Thoracic aorta (tissue), 2 donors: ENCODE measurements at places on chromosomes 7 and 10. TPM values are rescaled to one million over a fixed set of nuclear protein-coding genes. Genes with fewer than 3 reads are reported as not detected.
A peak's percentile ranks its signal among the peaks of the same experiment; 100 is the strongest.

Gene DNAJB9
- 53.9 TPM for total RNA-seq

Gene GPR37
- total RNA-seq: 0.41 TPM

Gene ZNF804B
- total RNA-seq: not detected

Gene TRIL
- 2.6 TPM for total RNA-seq

Gene RARRES2
- 76.4 TPM for total RNA-seq

Gene TET1
- 4.0 TPM for total RNA-seq

Gene GRK5
- 90.2 TPM for total RNA-seq

Gene BBS9
- 23.0 TPM for total RNA-seq

Gene PRLHR
- total RNA-seq: not detected

Gene SPDYE6
- total RNA-seq: not detected

DNA sequence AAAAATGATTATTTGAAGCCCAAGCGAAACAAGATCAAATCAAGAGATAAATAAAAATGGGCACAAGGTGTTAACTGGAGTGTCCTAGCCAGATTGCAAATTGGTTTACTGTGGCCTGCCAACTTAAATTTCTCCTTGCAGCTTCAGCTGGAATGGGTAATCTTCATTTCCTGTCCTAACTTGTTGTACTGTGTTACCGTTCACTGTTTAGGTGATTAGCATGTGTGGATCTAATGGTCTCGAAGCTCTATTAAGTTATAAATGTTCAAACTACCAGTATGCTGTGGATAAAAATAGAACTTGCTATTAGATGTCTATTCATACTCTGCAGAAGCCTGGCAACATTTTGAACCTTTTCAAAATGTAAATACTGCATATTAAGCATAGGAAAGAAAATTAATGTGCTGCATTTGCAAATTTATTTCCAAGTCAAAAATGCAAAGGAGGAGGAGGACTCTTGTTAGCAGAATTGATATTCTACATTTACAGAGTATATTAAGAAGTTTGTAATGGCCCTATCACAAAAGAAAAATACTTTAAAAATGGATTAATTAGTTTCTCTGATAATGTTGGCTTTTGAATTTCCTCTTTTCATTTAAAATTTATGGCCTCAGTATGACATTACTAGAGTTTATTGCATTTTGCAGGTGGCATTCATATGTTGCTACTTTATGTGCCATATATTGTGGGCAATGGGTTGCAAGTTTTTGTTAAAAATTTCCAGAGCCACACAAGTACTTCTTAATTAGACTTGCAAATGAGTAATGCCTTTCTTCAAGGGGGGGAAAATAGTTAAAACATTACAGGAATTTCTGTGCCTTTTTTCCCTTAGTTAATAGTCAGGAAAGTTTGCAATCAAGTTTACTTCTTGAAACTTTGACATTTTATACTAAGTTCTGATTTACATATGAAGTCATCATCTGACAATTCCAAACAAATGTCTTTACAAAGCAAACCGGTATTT, 92.1 kb downstream of the CABCOCO1 start:
- DNase-seq: no peak
- peaks cover 40% of the 10 kb centered on the region for H3K4me1 ChIP-seq
- H3K4me3 ChIP-seq: no peak overlapping the region
- H3K27me3 ChIP-seq: no peaks in the 10 kb centered on the region

DNA sequence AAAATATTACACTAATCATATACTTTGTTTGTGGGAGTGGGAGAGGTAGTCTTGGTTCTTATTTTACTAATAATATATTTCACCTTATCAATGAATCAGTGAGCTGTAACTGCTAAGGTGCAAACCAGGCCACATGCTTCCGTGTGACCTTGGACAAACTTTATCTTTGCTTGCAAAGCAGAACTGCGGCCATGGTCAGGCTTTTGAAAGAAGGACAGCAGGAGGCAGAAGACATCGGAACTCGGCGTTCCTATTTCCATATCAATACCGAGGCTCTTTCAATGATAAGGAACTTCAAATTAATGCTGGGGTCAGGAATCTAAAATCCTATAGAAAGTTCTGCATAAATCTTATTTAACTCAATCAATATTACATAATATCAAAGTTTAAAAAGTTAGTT, 491.9 kb upstream of the PFKP start:
- no peaks in the 10 kb centered on the region for H3K36me3 ChIP-seq
- no peaks in the 10 kb centered on the region for H3K27me3 ChIP-seq
- no peak overlapping the region for H3K27ac ChIP-seq
- DNase-seq: no peak
- no peaks in the 10 kb centered on the region for H3K4me1 ChIP-seq

- DNase-seq: no peak
- H3K4me3 ChIP-seq: no peak overlapping the region
- H3K27me3 ChIP-seq: no peaks in the 10 kb centered on the region
- H3K36me3 ChIP-seq: no peaks in the 10 kb centered on the region
- H3K4me1 ChIP-seq: no peaks in the 10 kb centered on the region
- no peak overlapping the region for H3K27ac ChIP-seq
These were observed 675.6 kb upstream of the POT1 start for GRCh38 chr7:125605241-125605640.

DNA sequence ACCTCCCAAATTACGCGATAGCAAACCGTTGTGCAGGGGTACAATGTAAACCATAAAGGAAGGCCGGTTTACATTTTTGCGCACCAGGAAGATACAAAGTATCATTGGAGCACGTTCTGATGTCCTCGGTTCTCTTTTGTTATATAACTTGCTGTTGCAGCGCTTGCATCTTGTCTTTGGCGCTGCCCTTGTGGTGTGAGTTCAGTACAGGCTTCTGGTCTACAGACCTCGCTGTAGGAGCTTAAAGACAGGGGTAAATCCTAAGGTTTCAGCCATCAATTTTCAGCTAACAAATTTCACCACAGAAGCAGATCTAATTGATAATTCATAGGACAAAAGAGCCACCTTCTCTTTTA, 1.5 kb upstream of the MKX start:
- peaks cover 31% of the 10 kb centered on the region for H3K4me1 ChIP-seq
- no peaks in the 10 kb centered on the region for H3K36me3 ChIP-seq
- H3K4me3 ChIP-seq: peak overlapping the region; percentile 95
- no peak for DNase-seq
- H3K27ac ChIP-seq: no peak overlapping the region

GRCh38 chr7:18575622-18576572, 80.3 kb downstream of the HDAC9 start:
- H3K27ac ChIP-seq: no peak overlapping the region
- no peak for DNase-seq
- no peaks in the 10 kb centered on the region for H3K36me3 ChIP-seq
- no peak overlapping the region for H3K4me3 ChIP-seq

GRCh38 chr10:102608487-102608886, 35.8 kb upstream of the TRIM8 start:
- no peaks in the 10 kb centered on the region for H3K27me3 ChIP-seq
- no peak overlapping the region for H3K4me3 ChIP-seq
- no peak for DNase-seq
- peaks cover 38% of the 10 kb centered on the region for H3K4me1 ChIP-seq
- no peaks in the 10 kb centered on the region for H3K36me3 ChIP-seq

- no peak overlapping the region for H3K27ac ChIP-seq
- H3K36me3 ChIP-seq: no peaks in the 10 kb centered on the region
- no peaks in the 10 kb centered on the region for H3K27me3 ChIP-seq
These were observed 91.0 kb downstream of the ELMO1 start for GRCh38 chr7:37357637-37357996.

DNA sequence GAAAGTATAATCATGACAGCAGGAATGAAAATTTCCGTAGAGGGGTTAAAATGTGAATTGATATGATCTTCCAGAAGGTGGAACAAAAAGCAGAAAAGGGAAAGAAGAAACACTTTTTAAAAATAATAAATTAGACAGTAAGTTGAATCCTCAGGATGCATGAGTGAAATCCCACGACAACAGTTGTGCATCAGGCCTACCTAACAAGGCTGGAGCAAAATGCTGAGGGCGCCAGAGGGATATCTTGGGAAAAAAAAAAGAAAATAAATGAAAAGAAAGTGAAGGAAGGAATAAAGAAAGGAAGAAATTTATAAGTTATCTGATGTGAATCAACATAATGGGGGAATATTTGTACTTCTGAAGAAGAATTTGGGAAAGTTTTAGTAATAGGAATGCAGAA, 13.0 kb upstream of the HUS1 start:
- no peaks in the 10 kb centered on the region for H3K4me1 ChIP-seq
- peak overlapping the region; percentile 87 for H3K4me3 ChIP-seq
- no peak overlapping the region for H3K27ac ChIP-seq
- H3K27me3 ChIP-seq: no peaks in the 10 kb centered on the region
- no peak for DNase-seq

- H3K27ac ChIP-seq: peak overlapping the region; percentile 26
- no peak overlapping the region for H3K4me3 ChIP-seq
- no peaks in the 10 kb centered on the region for H3K27me3 ChIP-seq
- no peak for DNase-seq
- peaks cover 93% of the 10 kb centered on the region for H3K4me1 ChIP-seq
These were observed 15.5 kb downstream of the TES start for GRCh38 chr7:116225860-116226259.

DNA sequence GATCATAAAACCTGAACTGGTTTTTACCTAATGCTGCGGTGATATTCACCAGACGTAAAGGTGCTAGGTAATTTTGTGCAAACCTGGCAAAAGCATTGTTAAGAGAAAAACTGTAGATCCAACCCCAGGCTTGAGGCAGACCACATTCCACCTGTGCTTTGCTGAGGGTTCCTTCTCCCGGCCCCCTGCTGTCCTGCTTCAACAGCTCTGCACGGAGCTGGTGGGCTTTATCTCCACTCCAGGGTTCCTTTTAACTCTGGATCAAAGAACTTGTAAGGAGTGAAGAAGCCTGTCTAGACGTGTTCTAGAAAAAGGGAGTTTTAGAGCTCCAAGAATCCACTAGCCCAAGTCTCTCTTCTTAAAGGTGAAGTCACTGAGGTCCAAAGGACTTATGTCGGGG, 87.5 kb upstream of the NMT2 start:
- no peaks in the 10 kb centered on the region for H3K36me3 ChIP-seq
- H3K27me3 ChIP-seq: no peaks in the 10 kb centered on the region
- no peak overlapping the region for H3K4me3 ChIP-seq
- no peaks in the 10 kb centered on the region for H3K4me1 ChIP-seq
- H3K27ac ChIP-seq: no peak overlapping the region
- DNase-seq: no peak

DNA sequence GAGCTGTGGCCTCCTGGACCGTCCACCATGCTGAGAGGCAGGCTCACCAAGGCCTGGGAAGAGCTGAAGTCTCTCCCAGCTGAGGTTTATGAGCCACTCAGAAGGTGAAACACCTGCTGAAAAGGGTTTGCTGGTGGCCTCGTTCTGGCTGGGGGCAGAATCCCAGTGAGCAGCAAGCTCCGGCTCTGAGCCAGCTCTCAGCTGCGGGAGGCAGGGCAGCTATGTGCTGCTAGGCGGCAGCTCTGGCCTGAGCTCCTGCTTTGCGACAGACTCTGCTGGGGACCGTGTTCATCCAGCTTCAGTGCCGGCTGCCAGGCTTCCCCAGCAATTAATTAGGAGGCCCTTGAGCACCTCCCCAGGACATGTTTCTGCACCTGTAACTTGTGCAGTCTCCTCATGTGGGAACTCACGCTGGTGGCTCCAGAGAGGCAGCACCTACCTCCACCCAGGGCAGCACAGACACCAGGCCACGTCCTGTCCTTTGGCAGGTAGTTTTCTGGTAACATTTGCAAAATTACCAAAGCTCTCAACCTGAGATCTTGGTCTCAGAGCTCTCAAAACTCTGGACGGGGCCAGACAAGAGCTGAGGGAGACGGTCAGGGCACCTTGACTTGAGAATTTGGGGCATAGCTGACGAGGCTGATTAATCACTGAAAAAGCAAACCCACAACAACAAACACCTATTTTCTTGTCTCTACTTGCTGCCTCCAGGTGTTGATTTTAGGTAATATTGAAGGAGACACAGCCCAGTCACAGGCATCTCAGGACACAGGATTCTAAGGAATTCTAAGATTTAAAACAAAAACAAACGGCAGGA, 185.0 kb downstream of the TCERG1L start:
- H3K4me3 ChIP-seq: no peak overlapping the region
- no peaks in the 10 kb centered on the region for H3K4me1 ChIP-seq

DNA sequence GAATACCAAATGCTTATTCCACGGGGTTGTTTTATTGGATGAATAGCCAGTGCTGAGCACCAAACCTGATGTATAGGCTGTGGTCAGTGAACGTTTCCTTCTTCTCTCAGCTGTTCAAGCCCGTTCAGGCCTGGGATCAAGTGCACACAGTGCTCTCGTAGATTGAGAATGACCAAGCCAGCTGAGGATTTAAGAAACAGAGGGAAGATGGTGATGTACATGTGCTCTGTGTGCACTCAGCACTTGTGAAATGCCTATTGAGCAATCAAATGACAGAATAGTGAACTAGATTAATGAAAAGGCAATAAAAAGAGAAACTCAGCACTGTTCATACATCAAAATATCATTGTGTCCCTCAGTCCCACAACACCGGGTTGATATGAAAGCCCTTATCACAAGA, 302.5 kb downstream of the BMPER start:
- no peaks in the 10 kb centered on the region for H3K36me3 ChIP-seq
- no peak overlapping the region for H3K4me3 ChIP-seq
- H3K4me1 ChIP-seq: no peaks in the 10 kb centered on the region
- H3K27ac ChIP-seq: no peak overlapping the region

GRCh38 chr10:109647627-109648026, 275.7 kb downstream of the XPNPEP1 start:
- H3K4me1 ChIP-seq: no peaks in the 10 kb centered on the region
- DNase-seq: no peak
- H3K4me3 ChIP-seq: no peak overlapping the region
- no peaks in the 10 kb centered on the region for H3K27me3 ChIP-seq

GRCh38 chr10:103451831-103452505, at the start of gene CALHM2:
CALHM2 (minus strand) TSS chr10:103452370; CDS start chr10:103449941, 2,429 bp downstream.
- peaks cover 25% of the 10 kb centered on the region for H3K36me3 ChIP-seq
- peaks cover 40% of the 10 kb centered on the region for H3K4me1 ChIP-seq
- H3K27me3 ChIP-seq: no peaks in the 10 kb centered on the region
- H3K4me3 ChIP-seq: peak within 1 kb of the TSS; percentile 91
- peak within 1 kb of the TSS; percentile 93 for H3K27ac ChIP-seq
- no peak for DNase-seq

DNA sequence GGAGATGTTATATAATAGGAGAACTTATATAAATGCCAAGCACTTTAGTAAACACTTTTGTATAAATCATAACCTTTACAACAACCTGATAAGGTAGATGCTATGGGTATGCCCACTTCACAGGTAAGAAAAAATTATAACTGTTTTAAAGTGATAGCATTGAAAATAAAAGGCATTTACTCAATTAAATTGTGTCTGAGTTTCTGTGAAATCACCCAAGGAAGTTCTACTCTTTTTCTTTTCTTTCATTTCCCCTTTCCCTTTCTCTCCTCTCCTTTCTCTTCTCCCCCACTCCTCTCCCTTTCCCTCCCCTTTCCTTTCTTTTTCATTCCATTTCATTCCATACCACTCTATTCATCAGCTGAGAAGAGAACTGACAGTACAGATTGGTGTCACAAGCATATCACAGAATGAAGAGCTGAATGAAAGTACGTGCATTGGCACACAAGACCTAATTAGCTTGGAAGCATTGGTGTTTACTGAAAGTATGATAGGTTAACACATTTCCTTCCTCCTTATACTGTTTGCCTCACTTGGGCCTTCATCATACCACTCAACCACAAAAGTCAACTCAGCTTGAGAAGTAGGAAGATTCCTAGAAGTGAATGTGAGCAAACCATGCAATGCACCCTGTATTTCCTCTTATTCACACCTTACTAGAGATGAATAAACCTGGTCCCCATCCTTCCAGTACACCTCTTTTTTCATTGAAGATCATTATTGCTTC, 117.9 kb upstream of the AGR3 start:
- H3K4me3 ChIP-seq: no peak overlapping the region
- H3K27me3 ChIP-seq: no peaks in the 10 kb centered on the region
- no peaks in the 10 kb centered on the region for H3K4me1 ChIP-seq
- H3K27ac ChIP-seq: no peak overlapping the region
- no peak for DNase-seq
